ENCODE measurements at places on chromosomes 5 and 9.

GRCh38 chr5:180792965-180793287 is 9.7 kb downstream of the MGAT1 start:
- no peak for DNase-seq

DNA sequence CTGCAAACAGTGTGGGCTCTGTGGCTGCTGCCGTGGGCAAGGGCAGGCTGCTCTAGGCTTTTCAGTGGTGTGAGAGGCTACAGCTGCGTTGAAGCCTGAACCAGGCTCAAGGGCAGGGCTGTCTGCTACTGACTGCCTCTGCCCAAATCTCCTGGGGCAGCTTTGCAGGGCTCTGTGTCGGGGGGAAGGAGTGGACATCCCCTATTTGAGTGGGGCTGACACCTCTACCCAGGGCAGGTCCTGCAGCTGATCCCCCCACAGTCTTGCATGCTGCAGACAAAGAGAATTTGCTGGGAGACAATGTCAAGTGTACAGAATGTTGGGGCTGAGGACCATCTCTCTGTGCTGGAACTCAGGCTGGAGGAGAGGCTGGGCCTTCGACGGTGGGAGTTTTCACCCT is 240.2 kb downstream of the PBX3 start:
- DNase-seq = no peak

DNA sequence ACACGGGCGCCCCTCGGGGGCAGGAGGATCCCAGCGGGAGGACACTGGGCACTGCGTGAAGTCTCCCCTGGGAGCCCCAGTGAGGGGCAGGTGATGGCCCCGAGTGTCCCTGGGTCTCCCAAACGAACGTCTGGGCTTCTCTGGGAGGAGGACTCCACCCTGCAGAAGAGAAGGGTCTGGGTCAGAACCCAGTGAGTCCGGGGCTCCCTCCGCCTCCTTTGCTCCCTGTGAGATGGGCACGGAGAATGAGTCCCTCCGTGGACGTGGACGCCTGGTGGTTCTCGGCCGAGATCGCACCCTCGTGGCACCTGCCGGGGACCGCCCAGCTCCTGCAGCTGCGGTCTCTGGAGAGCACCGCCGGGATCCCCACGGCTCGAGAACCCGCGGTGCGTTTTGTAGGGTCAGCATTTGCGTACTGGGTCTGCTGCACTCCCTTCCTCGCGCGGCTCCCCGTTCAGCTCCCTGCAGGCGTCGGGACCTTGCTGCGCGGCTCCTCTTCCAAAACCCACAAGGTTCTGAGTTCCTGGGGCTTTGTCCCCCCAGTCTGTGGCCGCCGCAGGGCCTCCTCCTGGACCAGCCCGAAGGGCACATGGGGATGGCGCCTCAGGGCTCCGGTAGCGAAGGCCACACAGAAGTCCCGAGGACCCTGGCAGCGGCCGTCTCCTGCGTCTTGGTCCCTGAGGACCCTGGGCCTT is 10.2 kb upstream of the CEP72 start:
- DNase-seq = no peak

- DNase-seq = no peak
Measured at GRCh38 chr9:134490446-134490845, 151.2 kb upstream of the COL5A1 start.

DNA sequence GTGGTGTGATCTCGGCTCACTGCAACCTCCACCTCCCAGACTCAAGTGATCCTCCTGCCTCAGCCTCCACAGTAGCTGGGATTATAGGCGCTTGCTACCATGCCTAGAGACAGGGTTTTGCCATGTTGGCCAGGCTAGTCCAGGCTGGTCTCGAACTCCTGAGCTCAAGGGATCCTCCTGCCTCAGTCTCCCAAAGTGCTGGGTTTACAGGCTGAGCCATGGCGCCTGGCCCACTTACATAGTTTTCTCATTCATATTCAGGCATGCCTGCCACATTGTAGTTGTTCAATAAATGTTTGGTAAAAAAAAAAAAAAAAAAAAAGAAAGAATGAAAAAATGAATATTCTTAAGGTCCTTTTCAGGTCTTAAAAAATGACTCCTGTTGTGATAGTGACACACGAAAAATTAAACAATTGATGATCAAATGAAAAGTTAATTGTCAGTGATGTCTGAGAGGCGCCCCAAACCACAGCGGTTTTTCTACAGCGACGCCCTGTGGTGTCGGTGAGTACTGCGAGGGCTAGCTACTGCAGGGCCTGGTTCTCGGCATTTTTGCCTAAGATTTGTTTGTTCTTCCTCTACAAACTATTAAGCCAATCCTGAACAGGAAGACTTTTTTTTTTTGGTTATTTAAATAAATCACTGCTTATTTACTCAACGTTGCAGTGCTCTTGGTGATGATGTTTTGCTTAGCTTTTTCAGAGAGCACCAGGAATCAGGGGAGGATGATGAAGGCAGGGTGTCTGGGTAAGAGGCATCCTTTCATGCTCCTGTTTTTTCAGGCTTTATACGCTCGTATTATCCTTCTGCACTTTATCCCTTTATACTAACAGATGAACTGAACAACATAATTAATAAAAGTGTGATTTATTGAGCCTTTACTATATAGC is 67.0 kb upstream of the DPYSL3 start:
- peak; percentile 17 for DNase-seq

- DNase-seq = peak; percentile 34
Measured at GRCh38 chr5:96823900-96824380, 16.2 kb upstream of the ERAP1 start.

- peak; percentile 8 for DNase-seq
Measured at GRCh38 chr5:122076669-122077365, 1.2 kb downstream of the LOX start.
